ENCODE measurements at places on chromosomes 3 and 15. TPM values are rescaled to one million over a fixed set of nuclear protein-coding genes. Genes with fewer than 3 reads are reported as not detected.

- no peak for DNase-seq
Measured at GRCh38 chr3:171317171-171317570, 143.0 kb downstream of the TNIK start.

MYZAP gene
- total RNA-seq = 19.2 TPM

PSTPIP1 gene
- total RNA-seq = 1.2 TPM

DNA sequence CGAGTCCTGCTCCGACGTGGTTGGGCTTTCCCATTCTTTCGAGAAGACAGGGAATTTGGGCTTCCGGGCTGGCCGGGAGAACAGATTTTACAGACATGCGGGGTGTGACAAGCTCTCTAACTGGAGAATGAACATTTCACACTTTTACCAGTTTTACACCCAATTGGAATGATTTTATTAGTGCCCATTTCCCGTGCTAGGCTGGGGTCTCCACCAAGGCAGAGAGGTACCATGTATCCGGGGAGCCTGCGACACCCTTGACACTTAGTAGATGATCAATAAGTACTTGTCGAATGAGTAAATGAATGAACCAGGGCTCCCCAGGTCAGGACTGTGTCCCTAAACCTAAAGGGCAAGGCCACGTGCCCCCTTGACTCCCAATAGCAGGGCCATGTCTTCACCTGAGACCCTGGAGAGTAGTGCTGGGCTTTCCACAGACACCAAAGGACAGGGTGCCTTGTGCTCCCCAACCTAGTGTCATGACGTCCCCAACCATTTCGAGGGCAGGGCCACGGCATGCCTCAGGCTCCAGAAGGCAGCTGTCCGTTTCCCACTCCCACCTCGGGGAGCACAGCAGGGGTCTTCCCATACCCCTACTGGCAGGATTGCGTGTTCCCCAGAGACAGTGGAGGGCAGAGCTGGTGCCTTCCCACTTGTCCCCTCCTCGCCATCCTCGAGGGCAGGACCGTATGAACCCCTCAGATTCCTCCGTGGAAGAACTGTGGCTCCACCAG, 679 bp upstream of the MYD88 start:
- DNase-seq = no peak

DNA sequence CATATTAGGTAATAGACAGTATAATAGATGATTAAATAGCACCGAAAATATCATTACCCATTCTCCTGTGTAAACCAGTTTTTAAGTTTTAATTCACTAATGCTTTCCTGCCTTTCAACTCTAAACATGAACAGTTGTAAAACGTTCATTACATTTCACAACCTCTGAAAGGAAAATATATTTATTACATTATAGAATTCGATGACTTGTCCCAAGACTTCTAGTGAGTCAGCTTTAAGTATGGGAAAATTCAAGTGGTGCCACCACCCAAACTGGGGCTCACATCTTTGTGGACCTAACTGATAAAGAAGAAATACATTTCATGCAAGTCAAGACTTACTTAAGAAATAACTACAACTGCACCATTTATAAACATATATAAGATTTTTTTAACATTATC, 2.0 kb downstream of the TRIM59 start:
- DNase-seq = no peak

GRCh38 chr3:67329358-67329757, 325.1 kb downstream of the SUCLG2 start:
- no peak for DNase-seq

DNA sequence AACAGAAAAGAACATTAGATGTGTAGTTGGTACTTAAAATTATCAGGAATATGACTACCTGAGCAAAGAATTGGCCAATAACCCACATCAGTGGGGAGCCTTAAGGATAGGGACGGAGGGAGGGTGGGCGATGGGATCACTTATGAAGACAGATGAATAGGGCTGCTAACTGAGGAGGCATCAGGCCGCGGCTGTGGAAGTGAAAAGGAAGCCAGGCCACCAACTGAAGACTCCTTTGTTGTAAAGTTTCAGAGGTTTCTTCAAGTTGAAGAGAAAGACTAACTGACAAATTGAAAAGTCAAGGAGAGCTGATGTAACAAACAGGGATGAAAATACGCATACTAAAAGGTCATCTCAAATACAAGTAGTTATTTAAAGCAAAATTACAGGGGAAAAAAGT, 135.6 kb upstream of the BHLHE40 start:
- no peak for DNase-seq

KCNAB1 gene
- total RNA-seq = 4.9 TPM

KBTBD8 gene
- 3.8 TPM for total RNA-seq

DNA sequence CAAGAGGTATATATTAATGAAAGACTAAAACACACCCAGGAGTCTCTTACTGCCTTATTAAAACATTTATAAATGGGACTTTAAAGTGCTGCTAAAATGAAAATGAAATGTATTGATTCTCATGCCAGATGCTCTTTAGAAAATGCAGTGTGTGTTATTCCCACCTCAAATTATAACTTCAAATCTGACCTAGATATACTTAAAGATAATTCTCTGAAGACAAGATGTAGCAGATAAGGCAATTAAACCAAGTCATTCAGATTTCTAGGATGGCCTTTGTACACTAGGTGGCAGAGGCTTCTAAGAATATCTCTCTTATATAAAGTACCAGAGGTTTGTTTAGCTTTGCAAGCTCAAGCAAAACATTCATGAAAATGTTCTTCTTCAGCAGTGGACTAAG, 26.9 kb upstream of the GOLGA8B start:
- DNase-seq = no peak

DNA sequence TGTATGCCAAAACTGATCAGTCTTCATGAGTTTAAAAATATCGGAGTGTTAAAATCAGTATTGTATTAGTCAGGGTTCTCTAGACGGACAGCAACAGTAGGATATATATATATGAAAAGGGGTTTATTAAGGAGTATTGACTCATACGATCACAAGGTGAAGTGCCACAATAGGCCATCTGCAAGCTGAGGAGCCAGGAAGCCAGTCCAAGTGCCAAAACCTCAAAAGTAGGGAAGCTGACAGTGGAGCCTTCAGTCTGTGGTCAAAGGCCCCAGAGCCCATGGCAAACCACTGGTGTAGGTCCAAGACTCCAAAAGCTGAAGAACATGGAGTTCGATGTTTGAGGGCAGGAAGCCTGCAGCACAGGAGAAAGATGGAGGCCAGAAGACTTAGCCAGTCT, 391.0 kb upstream of the CADM2 start:
- DNase-seq = no peak

- DNase-seq = peak; percentile 93
Measured at GRCh38 chr3:42025370-42026138, 63.7 kb upstream of the ULK4 start.

DNA sequence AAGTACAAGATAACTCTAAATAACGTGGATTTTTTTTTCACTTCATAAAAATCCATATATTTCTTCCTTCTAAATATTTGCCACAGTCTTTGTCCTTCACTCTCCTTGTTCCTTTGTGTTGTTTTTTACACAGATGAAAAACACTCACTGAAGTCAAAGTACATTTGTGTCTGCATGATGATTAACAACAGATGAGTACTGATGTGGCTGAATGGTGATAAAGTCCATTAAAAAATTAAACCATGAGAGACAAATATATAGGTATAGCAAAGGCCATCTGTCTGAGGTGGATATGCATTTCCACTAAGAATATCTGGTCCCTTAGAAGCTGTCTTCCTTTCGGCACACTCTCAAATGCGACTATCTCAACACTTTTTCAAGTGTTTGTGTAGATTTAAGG, 317.5 kb upstream of the MCTP2 start:
- DNase-seq = no peak

ZNF80 gene
- not detected for total RNA-seq

ANKRD34C gene
- total RNA-seq = not detected

DMXL2 gene
- 116 TPM for total RNA-seq

DNA sequence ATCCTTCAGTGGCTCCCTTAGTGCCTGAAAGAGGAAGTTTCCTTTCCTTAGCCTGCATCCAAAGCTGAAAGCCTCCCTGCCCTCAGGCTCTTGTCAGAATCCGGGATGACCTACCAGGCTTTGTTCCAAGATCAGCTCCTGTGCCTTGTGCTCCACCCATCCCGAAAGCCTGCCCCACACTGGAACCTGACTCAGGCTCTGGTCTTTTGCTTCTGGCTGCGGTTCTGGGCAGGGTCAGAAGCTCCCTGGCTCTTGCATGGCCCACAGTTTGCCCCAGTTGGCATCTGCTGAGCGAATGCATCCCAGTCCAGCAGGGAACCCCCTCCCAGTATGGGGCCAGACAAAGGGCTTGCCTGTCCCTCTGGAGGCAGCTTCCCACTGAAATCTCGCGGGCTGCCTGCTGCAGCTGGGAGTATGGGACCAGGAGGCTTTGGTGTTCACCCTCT, 25.9 kb upstream of the KIF23 start:
- DNase-seq = no peak

DNA sequence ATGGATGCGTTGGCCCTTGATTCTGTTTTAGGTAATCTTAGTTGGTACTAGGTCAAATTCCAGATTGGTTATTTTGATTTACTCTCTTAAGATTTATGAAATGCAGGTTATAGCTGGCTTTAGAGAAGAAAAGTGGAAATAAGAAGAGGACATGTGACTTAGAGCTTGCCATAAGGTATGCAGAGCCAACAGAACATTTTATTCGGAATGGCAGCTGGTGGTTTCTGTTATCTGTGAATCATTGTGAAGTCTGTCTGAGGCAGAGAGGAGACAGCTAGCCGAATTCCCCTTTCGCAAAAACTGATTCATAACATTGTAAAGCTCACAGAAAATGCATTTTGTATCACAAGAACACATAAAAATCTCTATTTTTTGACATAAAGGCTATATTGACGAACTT, 82.1 kb downstream of the FILIP1L start:
- no peak for DNase-seq

DNA sequence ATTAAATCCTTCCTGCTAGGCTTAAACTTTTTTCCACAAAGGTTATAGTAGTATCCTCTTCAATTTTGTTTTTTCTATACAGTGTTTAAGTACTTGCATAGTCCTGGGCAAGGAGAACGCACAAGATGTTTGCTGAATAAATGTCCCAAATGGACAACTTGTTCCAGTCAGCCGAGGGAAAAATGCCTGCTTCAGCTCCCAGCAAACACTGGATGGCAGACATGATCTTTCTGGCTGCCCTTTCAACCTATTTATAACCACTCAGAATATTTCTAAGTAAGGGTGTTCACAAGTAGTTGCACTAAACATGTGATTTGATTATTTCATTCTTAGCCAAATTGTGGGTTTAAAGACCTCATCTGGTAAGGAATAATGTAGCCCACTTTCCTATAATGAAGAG, 29.8 kb downstream of the GNB4 start:
- DNase-seq = no peak

GRCh38 chr3:66400411-66401156, 100.2 kb downstream of the LRIG1 start:
- DNase-seq = no peak

DNA sequence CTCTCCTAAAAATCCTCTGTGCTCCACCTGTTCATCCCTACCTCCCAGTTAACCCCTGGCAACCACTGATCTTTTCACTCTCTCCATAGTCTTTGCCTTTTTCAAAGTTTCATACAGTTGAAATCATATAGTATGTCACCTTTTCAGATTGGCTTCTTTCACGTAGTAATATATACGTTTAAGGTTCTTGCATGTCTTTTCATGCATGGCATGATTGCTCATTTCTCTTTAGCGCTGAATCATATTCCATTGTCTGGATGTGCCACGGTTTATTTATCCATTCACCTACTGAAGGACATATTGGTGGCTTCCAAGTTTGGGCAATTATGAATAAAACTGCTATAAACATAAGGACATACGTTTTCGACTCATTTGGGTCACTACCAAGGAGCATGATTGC, 28.7 kb downstream of the GLCE start:
- DNase-seq = no peak

DNA sequence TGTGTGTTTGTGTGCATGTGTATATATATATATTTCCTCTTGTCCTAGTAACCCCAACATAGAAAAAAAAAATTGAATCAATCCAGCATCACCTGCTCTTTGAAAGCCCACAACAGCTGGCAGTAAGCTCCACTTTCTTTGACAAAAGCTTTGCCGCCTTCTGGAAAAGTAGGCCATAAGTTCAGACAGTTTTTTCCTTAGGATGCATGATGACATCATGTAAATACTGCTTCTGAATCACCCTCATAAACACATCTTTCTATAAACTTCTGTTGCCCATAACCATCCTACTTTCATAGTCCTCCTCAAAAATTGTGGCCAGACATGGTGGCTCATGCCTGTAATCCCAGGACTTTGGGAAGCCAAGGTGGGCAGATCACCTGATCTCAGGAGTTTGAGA, 67.4 kb downstream of the CSNK1G1 start:
- DNase-seq = no peak

- DNase-seq = no peak
Measured at GRCh38 chr3:163538387-163538786, 1539.9 kb downstream of the SI start.

- no peak for DNase-seq
Measured at GRCh38 chr3:178342111-178342510, 194.1 kb upstream of the KCNMB2 start.

GRCh38 chr15:43483297-43484128, 9.4 kb downstream of the TP53BP1 start:
- no peak for DNase-seq

GRCh38 chr3:52771334-52771681, 568 bp upstream of the NEK4 start:
- no peak for DNase-seq

DNA sequence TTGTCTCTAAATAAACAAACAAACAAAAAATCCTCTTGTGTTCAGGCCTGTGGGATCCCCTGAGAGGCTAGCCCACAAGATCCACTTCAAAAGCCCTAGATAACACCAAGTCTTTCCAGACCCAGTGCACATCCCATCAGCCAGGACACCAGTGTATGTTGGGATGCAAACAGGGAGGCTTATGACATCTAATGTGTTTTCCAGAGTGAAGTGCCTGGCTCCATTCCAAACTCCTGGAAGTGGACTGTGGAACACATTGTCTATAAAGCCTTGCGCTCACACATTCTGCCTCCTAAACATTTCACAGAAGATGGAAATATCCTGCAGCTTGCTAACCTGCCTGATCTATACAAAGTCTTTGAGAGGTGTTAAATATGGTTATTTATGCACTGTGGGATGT, 57.0 kb downstream of the MLH1 start:
- DNase-seq = no peak

DNA sequence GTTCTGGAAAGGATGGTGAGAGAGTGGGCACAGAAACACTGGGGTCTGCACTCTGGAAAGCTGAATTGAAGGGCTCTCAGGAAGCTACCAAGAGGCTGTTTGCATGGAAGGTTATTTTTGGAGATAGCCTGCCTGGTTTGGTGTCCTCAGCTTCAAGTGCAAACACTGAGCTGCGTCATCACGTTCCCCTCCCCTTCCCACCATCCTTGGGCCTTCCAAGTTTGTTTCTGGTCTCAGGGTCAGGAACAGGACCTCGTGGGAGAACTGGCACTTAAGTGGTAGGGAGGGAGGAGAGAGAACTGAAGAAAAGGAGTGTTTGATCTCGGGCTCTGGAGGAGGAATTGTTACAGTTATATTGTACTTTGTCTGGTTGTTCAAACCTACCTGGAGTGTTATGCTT, 10.6 kb downstream of the ST6GAL1 start:
- DNase-seq = no peak

NR2E3 gene
- 2.3 TPM for total RNA-seq

DNA sequence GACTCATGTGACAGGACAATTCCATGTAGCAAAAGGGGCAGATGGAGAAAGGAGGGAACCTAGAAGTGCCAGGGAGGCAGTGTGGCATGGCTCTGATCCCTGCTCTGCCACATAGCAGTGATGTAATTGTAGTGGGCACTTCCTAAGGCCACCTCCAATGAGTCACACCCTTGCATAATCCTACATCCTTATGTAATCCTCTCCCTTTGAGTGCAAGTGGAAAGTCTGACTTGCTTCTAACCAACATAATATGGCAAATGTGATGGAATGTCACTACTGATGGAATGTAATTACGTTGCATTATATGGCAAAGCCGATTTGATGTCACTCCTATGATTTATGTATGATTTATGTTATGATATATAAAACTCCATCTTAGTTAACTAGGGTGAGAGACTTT, 72.9 kb upstream of the ATP2C1 start:
- DNase-seq = no peak

Measured in urinary bladder (tissue), 4 donors.